CD4-positive, CD25-positive, alpha-beta regulatory T cell (primary cell): ENCODE measurements at places on chromosomes 12 and 14.

GRCh38 chr12:128305336-128305892, 38.4 kb downstream of the TMEM132C start:
- H3K27me3 ChIP-seq = no peaks in the 10 kb centered on the region
- no peak for DNase-seq
- no peak overlapping the region for H3K4me3 ChIP-seq
- H3K4me1 ChIP-seq = no peaks in the 10 kb centered on the region
- H3K27ac ChIP-seq = no peak overlapping the region

- no peaks in the 10 kb centered on the region for H3K4me1 ChIP-seq
- no peak for DNase-seq
- no peak overlapping the region for H3K27ac ChIP-seq
- H3K36me3 ChIP-seq = no peaks in the 10 kb centered on the region
- no peaks in the 10 kb centered on the region for H3K27me3 ChIP-seq
- H3K4me3 ChIP-seq = no peak overlapping the region
Measured at GRCh38 chr12:70652451-70652850, 15.2 kb upstream of the PTPRB start.

DNA sequence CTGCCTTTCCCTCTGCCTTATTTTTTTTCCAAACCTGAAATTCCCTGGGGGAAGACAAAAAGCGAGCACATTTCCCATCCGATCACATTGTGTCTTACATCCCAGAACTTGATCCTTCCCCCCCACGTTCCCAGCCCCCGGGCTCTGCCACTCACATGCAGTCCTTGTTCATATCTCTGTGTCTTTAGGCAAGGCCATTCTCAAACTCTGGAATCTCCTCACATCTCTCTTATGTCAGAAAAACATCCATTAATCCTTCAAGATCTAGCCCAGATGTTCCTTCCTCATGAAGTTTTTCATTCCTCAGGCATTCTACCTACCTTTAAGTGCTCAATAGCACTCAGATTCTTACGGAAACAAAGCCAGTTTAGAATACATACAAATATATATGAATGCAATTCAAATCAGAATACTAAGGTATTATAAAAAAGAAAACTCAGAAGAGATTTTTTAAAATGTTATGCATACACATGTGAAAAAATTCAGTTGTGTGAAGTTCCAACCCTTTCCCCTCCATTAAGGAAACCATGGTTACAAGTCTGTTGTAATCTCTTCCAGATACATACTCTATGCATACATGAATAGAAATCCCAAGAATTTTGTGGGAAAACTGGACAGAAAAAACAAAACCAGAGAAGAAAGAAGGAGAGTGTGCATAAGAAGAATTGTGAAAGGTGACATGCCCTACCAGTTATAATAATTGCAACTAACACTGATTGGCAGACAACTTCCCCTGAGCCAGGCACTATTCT, 120.3 kb downstream of the SLC38A1 start:
- peaks cover 2% of the 10 kb centered on the region for H3K4me1 ChIP-seq
- H3K27ac ChIP-seq = no peak overlapping the region
- H3K4me3 ChIP-seq = no peak overlapping the region
- H3K27me3 ChIP-seq = peaks cover 14% of the 10 kb centered on the region
- no peak for DNase-seq

GRCh38 chr12:77122236-77122635, 56.9 kb upstream of the E2F7 start:
- H3K4me1 ChIP-seq = no peaks in the 10 kb centered on the region
- no peaks in the 10 kb centered on the region for H3K36me3 ChIP-seq
- no peak for DNase-seq
- no peak overlapping the region for H3K27ac ChIP-seq
- no peak overlapping the region for H3K4me3 ChIP-seq
- no peaks in the 10 kb centered on the region for H3K27me3 ChIP-seq

GRCh38 chr12:62655666-62656151, 189.1 kb downstream of the MON2 start:
- H3K4me1 ChIP-seq = no peaks in the 10 kb centered on the region
- no peak for DNase-seq
- no peaks in the 10 kb centered on the region for H3K27me3 ChIP-seq
- no peak overlapping the region for H3K4me3 ChIP-seq

GRCh38 chr12:27382171-27382795, 49.6 kb downstream of the BMAL2 start:
- no peak for DNase-seq
- H3K4me1 ChIP-seq = no peaks in the 10 kb centered on the region
- no peak overlapping the region for H3K27ac ChIP-seq
- no peaks in the 10 kb centered on the region for H3K36me3 ChIP-seq

GRCh38 chr12:38502415-38502814, 185.8 kb downstream of the ALG10B start:
- H3K27me3 ChIP-seq = no peaks in the 10 kb centered on the region

DNA sequence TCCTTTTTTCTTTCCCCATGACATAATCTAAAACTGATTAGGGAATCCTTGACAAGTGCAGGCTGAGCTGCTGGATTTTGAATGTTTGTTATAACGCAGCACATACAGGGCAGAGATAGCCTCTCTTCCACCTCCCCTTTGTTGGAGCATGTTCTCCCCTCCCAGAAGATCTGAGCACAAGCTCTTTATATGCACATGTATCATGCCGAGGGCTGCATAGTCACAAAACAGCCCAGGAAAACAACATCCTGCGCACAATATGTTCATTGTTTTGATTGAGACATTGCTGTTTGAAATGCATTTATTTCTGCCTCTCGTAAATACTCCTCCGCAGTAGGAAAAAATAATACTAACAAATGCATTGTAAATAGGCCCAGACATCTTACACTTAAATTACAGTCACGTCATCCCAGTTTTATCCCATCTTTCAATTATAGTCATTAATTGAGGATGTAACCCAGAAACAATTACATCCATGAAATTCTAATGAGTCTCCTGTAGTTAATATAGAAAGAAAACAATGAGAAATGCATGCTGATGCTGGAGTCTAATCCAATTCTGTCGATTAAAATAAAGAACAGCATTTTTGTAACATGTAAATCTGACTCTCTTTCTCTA, 401.8 kb downstream of the BTG1 start:
- H3K36me3 ChIP-seq = no peaks in the 10 kb centered on the region
- no peak for DNase-seq
- H3K27me3 ChIP-seq = no peaks in the 10 kb centered on the region
- no peak overlapping the region for H3K27ac ChIP-seq
- H3K4me3 ChIP-seq = no peak overlapping the region

GRCh38 chr14:61923348-61923747, 161.1 kb downstream of the SNAPC1 start:
- no peaks in the 10 kb centered on the region for H3K36me3 ChIP-seq
- no peaks in the 10 kb centered on the region for H3K4me1 ChIP-seq
- DNase-seq = no peak
- H3K27me3 ChIP-seq = peaks cover 10% of the 10 kb centered on the region

- H3K27ac ChIP-seq = no peak overlapping the region
- no peaks in the 10 kb centered on the region for H3K4me1 ChIP-seq
- H3K4me3 ChIP-seq = no peak overlapping the region
- H3K36me3 ChIP-seq = no peaks in the 10 kb centered on the region
- H3K27me3 ChIP-seq = no peaks in the 10 kb centered on the region
Measured at GRCh38 chr12:115074617-115075016, 390.6 kb upstream of the TBX3 start.

DNA sequence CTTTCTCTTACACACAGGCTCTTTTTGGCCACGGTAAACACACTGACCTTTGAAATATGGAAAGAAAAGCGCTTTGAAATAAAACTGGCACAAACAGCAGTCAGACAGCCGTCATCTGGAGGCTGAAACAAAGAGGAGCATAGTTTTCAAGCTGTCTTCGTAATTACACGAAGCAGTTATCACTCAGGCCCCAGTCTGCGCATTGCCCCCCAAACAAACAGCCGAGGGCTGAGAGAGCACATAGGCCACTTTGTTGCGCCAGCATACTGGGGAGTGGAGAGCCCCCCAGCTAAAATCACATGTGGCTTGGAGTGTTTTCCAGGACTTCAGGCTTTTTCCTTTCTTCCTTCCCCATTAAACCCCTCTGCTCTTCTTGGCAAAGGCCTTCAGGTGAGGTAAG, 142.9 kb upstream of the BTG1 start:
- no peak overlapping the region for H3K4me3 ChIP-seq
- DNase-seq = no peak
- H3K4me1 ChIP-seq = no peaks in the 10 kb centered on the region
- H3K36me3 ChIP-seq = no peaks in the 10 kb centered on the region
- no peak overlapping the region for H3K27ac ChIP-seq

DNA sequence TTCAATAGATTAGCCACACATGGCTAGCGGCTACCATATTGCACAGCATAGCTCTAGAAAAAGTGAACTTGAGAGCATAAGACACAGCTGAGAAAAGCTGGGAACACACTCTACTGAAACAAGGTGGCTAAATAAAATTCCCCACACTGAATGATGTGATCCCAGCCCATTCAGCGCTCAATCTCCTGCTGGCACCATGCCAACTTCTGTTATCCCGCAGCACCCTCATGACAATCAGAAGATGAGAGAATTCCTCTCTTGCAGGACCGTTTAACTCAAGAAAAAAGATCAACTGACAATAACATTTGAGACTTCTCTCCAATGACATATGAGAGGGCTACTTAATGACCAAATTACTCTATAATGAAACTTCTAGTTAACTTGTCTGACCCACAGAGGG, 115.4 kb downstream of the ADAMTS20 start:
- no peak overlapping the region for H3K4me3 ChIP-seq
- H3K27me3 ChIP-seq = no peaks in the 10 kb centered on the region
- no peaks in the 10 kb centered on the region for H3K36me3 ChIP-seq
- no peak for DNase-seq
- H3K27ac ChIP-seq = no peak overlapping the region

- no peak overlapping the region for H3K4me3 ChIP-seq
- H3K27me3 ChIP-seq = no peaks in the 10 kb centered on the region
- no peaks in the 10 kb centered on the region for H3K4me1 ChIP-seq
- no peak overlapping the region for H3K27ac ChIP-seq
- no peak for DNase-seq
Measured at GRCh38 chr12:2101771-2102170, 49.0 kb downstream of the CACNA1C start.

DNA sequence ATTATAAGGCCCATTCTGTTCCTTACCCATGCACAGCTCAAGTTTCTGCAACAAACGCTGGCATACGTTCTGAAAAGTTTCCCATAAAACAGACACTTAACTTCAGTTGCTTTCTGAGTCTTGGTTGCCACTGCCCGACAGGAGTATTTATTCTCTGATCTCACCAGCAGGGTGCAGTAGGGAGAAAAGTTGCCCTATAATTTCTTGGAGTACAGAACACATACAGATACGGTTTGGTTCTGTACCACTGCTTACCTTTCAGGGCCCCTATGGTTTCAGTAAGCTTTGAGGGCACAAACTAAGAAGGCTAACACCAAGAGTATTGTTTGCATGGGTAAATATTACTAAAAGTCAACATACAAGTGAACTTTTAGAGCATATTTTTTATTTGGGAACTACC, 77.9 kb downstream of the SPATA7 start:
- H3K4me3 ChIP-seq = no peak overlapping the region
- H3K27me3 ChIP-seq = no peaks in the 10 kb centered on the region
- H3K4me1 ChIP-seq = no peaks in the 10 kb centered on the region

DNA sequence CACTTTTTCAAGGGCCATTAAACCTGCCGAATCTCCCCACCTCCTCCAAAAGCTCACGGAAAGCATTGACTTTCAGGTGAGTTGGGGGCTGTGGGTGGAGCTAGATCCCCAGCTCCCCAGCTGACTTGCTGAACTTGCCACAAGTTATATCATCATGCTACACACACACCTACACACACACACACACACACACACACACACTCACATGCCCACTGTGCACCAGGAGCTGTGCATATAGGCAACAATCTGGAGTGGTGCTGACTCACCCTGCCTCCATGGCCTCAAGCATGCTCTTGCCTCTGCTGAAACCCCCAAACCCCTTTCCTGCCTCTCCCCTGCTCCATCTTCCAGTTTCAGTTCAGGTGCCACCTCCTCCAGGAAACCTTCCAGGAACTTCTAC, 26.1 kb downstream of the SERPINA3 start:
- H3K4me1 ChIP-seq = no peaks in the 10 kb centered on the region
- H3K27me3 ChIP-seq = no peaks in the 10 kb centered on the region
- no peak for DNase-seq
- no peak overlapping the region for H3K27ac ChIP-seq

GRCh38 chr14:57009585-57010515, 199.6 kb upstream of the OTX2 start:
- DNase-seq = no peak
- no peak overlapping the region for H3K4me3 ChIP-seq
- no peaks in the 10 kb centered on the region for H3K27me3 ChIP-seq
- no peaks in the 10 kb centered on the region for H3K4me1 ChIP-seq
- no peak overlapping the region for H3K27ac ChIP-seq
- H3K36me3 ChIP-seq = no peaks in the 10 kb centered on the region

DNA sequence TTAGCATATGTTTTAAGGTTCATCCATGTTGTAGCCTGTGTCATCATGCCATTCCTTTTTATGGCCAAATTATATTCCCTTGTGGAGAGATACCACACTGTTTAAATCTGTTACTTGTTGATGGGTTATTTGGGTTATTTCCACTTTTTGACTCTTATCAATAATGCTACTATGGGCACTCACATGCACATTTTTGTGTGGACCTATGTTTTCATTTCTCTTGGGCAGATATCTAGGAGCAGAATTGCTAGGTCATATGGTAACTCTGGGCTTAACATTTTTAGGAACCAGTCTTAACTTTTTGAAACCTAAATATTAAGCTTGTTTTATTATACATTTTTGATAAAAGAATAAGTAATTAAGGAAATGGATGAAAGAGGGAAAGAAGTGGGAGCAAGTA, 4.0 kb downstream of the EML1 start:
- peaks cover 5% of the 10 kb centered on the region for H3K4me1 ChIP-seq
- H3K27ac ChIP-seq = no peak overlapping the region
- no peaks in the 10 kb centered on the region for H3K36me3 ChIP-seq
- H3K4me3 ChIP-seq = no peak overlapping the region
- peaks cover 51% of the 10 kb centered on the region for H3K27me3 ChIP-seq

DNA sequence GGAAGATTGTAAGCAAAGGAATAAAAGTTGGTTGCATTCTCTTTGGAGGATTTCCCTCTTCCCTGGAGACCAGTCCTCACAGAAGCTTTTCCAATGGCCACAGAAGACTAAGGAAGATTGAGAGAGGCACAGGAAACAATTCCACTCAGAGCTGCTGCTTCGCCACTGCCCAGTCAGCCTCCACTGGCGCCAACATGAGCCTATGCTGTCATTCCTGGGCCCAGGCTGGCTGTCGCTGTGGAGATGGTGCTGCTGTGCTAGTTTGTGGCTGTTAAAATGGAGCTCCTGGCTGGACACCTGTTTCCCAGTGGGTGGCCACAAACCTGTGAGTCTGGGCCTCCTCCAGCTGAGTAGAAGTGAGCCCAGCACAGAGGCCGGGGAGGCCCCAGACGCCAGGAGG, 6.6 kb downstream of the P2RX7 start:
- no peak overlapping the region for H3K27ac ChIP-seq
- no peak overlapping the region for H3K4me3 ChIP-seq
- H3K36me3 ChIP-seq = no peaks in the 10 kb centered on the region
- no peaks in the 10 kb centered on the region for H3K27me3 ChIP-seq
- no peak for DNase-seq
- peaks cover 6% of the 10 kb centered on the region for H3K4me1 ChIP-seq

GRCh38 chr12:131530422-131530821, 180.5 kb upstream of the SFSWAP start:
- no peaks in the 10 kb centered on the region for H3K4me1 ChIP-seq
- no peaks in the 10 kb centered on the region for H3K36me3 ChIP-seq
- no peak for DNase-seq
- no peak overlapping the region for H3K4me3 ChIP-seq
